Smooth muscle cell of bladder (primary cell): ENCODE measurements at places on chromosomes 3 and 15. TPM values are rescaled to one million over a fixed set of nuclear protein-coding genes. Genes with fewer than 3 reads are reported as not detected.

ALG1L2 gene
- total RNA-seq, result 0.43 TPM in 1 of 2 replicates, not detected in the other

CAND2 gene
- total RNA-seq, result 3.1 and 3.2 TPM in 2 replicates

KCNAB1 gene
- total RNA-seq, result under 0.01 and 0.43 TPM in 2 replicates

GRK7 gene
- 0.09 TPM in 1 of 2 replicates, not detected in the other for total RNA-seq

LYZL4 gene
- not detected in 2 replicates for total RNA-seq

PLA2G4F gene
- total RNA-seq, result not detected in 2 replicates

RTP3 gene
- not detected in 2 replicates for total RNA-seq

ARRDC4 gene
- total RNA-seq, result 9.2 and 12.2 TPM in 2 replicates

MNS1 gene
- total RNA-seq, result 0.65 and 1.1 TPM in 2 replicates

CELSR3 gene
- total RNA-seq, result 1.00 and 1.6 TPM in 2 replicates

NEK10 gene
- total RNA-seq, result 12.7 and 15.8 TPM in 2 replicates

TRPM1 gene
- total RNA-seq, result not detected in 2 replicates

SPSB4 gene
- not detected in 2 replicates for total RNA-seq

CYP11A1 gene
- total RNA-seq, result 1.1 and 1.4 TPM in 2 replicates
